Renal pelvis (tissue), 12 donors: ENCODE measurements at places on chromosomes 6 and 20. TPM values are rescaled to one million over a fixed set of nuclear protein-coding genes. Genes with fewer than 3 reads are reported as not detected.

DNA sequence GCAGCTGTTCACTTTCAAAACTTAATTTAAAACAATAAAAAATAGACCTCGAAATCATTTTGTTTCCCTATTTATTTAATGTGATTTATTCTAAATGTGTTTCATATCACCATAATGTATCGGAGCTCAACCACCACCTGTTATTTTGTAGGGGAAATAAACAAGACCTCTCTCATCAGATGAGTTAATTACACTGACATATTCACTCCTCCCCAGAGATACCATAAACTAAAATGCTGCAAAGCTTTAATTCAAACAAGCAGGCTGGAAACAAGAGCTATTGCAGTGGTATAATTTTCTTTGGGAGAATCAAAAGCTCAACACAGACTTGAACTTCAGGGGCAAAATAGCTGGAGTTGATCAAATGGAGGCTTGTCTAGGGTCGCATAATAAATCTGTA, 303.5 kb upstream of the TSHZ2 start:
- peak; percentile 43 for DNase-seq

DNA sequence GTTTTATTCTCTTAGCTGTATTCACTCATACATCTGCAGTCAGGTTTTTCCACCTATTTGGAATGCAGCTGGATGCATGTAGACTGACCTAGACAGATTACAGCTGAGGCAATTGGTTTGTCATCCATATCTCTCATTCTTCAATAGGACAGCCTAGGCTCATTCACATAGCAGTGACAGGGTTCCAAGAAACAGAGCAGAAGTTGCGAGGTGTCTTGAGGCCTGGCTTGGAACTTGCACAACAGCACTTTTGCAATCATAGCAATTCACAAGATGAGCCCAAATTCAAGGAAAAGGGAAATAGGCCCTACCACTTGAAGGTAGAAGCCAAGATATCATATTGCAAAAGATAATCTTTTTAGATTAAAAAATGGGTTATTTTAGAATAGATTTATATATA, 508.9 kb upstream of the JAG1 start:
- no peak for DNase-seq

- DNase-seq: no peak
These were observed 8.8 kb upstream of the MOG start for GRCh38 chr6:29647927-29648642.

DNA sequence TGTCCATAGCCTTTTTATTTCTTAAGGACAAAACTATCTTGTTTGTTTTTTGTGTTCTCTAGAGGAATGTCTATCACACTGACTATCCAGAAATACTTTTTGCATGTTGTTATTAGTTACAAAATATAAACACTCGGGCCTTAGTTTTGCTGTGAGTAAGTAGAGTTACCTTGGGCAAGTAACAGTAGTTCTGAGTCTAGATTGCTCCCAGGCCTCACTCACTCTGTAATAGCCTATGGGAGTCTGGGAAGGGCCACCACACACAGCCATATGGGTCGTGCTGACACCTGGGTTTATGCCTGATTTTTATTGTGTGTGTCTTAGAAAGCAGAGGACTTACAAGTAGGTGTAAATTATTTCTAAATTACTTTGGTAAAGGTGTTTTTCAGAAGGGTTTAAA, 185.8 kb downstream of the TMEM242 start:
- no peak for DNase-seq

WFDC5 gene
- polyA plus RNA-seq: not detected

DNA sequence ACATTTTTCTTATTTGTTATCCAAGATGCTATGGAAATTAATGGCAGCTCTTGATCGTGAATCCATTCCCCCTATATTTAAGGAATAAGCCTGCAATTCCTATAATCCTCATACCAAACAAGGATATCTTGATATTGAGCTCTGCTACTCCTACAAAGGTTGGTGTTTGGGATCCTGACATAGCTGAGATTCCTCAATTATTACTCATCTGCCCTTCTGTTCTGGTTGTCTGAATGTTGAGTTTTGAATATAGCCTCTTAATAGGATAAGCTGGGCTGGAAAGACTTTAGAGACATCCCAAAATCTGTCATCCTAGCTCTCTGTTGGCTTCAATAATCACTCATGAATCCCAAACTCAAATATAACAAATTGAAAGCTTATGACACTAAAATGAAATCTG, 49.9 kb downstream of the CLIC5 start:
- DNase-seq: no peak

- no peak for DNase-seq
These were observed 13.6 kb downstream of the TNXB start for GRCh38 chr6:32095338-32096086.

PCSK2 gene
- polyA plus RNA-seq: 0.62 TPM

GRCh38 chr6:90480666-90481065, 106.2 kb downstream of the MAP3K7 start:
- no peak for DNase-seq

GRCh38 chr6:54768494-54768893, 78.1 kb upstream of the FAM83B start:
- no peak for DNase-seq

C20orf173 gene
- not detected for polyA plus RNA-seq

DNA sequence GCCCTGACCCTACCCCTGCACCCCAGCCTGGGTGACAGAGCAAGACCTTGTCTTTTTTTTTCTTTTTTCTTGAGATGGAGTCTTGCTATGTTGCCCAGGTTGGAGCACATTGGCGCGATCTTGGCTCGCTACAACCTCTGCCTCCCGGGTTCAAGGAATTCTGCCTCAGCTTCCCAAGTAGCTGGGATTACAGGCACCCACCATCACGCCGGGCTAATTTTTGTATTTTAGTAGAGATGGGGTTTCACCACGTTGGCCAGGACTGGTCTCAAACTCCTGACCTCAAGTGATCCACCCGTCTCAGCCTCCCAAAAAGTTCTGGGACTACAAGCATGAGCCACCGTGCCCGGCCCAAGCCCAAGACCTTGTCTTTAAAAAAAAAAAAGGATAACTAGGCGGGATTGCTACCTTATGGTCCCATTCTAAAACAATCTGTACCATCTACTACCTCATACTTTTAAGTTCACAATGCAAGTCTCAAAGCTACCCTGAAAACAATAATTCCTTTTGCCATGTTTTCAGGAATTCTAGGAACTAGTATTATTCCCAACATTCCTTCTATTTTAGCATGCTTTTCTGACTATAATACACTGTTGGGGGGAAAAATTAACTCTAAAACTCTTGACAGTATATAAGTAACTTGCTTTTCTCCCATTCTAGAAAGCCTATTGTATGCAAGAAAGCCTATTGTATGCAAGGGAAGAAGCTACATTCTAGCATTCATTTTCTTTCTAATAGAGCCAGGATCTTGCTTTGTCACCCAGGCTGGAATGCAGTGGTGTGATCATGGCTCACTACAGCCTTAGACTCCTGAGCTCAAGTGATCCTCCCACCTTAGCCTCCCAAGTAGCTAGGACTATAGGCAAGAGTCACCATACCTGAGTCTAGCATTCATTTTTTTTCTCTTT, 6.6 kb downstream of the TUBB start:
- no peak for DNase-seq

PLCB4 gene
- polyA plus RNA-seq: 11.6 TPM

CTAGE9 gene
- polyA plus RNA-seq: not detected

CCN5 gene
- 0.22 TPM for polyA plus RNA-seq

DNA sequence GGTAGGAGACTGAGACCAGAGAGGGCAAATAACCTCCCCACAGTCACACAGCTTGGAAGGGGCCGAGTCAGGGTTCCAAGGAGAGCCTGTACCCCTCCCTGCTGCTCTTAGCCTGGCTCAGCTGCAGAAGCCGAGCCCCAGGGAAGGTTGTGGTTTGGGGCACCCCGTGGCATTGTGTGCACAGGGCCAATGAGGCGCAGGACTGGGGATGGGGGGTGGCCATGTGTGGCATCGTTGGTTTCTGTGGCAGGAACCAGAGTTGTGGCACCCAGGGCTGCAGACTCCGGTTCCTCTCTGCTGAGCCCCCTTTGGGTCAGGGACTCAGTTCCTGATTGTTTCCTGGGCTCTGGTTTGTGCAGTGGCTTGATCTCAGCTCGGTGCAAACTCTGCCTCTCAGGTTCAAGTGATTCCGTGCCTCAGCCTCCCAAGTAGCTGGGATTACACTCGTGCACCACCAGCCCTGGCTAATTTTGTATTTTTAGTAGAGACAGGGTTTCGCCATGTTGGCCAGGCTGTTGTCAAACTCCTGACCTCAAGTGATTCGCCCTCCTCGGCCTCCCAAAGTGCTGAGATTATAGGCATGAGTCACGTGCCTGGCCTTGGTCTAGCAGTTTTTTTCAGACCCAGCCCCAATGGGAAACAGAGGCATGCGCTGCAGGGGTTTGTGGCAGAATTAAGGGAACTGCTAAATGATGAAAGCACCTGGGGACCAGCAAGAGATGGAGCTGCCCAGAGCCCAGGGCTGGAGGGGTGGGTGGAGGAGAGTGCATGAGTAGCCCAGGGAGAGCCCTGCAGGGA, 221.0 kb upstream of the SULF2 start:
- no peak for DNase-seq

TFAP2D gene
- not detected for polyA plus RNA-seq

GRCh38 chr20:63156221-63156671, 59.7 kb downstream of the YTHDF1 start:
- DNase-seq: no peak

FNDC1 gene
- 9.7 TPM for polyA plus RNA-seq

DNA sequence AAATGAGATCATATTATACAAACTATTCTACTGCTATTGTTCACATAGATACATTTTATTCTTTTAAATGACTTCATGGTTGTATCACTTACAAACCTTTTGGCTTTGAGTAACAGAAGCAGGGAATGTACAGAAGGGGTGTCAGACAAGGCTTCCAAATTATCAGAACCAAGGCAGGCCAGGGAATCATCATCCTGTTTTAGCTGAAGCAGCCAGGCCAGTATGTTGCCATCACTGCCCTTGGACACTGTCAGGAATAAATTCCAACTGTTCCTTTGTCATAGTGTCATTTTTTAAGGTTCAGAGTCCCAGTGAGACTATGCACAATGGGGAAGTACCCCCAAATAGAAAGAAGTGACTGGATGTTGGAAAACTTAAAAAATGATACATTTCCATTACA, 23.1 kb upstream of the PKIG start:
- DNase-seq: no peak

TSPO2 gene
- polyA plus RNA-seq: 0.60 TPM

DNA sequence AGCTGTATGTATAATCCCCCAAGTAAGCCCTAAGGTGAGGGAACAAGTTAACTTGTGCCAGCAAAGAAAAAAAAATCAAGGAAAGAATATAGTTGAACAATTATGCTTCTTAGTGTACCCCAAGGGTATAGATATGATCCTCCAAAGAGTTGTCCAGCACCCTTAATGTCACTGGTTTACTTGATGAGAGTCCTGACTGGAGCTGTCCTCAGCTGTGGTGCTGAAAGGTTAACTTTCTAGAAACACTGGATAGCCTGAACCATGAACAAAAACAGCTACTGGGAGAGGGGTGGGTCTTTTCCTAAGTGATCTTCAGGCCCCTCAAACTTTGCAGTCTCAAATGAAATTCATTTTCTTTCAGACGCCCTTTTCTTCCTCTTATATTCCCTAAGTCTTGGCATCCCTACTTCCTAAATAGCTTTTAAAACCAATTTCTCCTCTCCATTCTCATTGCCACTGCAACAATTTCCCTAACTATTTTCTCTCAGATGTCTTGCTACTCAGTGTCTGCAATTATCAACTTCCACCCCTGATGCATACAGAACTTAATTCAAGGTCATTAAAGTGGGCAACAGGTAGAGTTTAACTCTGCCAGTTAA, 83.5 kb upstream of the PROKR2 start:
- DNase-seq: peak; percentile 51

GRCh38 chr6:148345176-148345575, 2.5 kb downstream of the SASH1 start:
- DNase-seq: no peak

EPHA7 gene
- polyA plus RNA-seq: 51.7 TPM

GRCh38 chr6:89707766-89708165, 69.2 kb upstream of the LYRM2 start:
- DNase-seq: no peak

DNA sequence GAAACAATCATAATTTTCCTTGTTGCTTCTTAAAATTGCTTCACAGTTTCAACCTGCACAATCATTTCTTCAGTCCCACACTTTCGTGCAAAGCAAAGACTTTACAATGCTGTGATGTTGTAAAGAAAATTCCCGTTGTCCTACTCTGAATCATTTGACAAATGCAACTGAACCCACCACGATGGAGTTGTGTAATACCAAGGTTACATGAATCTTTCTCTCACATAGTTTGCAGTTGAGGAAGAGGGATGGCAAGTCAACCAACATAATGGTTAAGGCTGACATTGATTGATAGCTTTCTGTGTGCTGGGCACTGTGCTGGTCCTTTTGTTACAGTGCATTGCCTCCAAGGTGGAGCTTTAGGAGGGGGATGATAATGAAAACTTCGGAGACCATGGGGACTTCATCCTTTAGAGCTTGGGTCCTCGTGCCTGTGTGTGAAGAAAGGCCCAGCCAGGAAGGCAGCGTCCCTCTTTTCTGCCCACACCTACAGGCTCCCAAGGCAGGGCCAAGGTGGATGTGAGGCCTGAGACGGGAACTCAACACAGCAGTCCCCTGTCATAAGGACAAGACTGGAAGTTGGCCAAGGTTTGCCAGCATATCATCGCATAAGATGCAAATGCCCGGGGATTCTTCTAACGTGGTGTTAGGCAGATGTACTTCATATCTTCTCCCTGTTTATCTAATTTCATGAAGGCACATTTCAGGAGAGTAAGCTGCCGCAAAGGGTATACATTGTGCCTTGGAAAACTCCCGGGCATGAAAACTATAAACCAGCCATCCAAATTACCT, 96.9 kb downstream of the LY86 start:
- no peak for DNase-seq

DNA sequence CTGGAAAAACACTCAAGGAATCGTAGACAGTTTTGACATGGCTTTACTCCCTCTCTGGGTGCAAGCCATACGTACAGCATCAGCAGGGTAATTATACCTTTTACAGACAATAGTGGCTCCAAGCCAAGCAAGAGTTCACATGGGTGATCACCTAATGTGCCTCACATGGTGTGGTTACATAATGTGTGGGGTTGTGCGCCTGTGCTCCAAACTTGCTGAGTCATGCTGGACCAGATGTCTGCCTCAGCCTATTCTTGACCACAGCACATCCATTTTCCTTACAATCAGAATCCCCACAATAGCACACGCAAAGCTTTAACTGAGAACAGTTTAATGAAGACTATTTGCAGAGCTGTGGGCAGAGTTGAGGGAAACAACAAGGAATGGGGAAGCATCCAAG, 74.5 kb downstream of the ALDH8A1 start:
- no peak for DNase-seq

DNA sequence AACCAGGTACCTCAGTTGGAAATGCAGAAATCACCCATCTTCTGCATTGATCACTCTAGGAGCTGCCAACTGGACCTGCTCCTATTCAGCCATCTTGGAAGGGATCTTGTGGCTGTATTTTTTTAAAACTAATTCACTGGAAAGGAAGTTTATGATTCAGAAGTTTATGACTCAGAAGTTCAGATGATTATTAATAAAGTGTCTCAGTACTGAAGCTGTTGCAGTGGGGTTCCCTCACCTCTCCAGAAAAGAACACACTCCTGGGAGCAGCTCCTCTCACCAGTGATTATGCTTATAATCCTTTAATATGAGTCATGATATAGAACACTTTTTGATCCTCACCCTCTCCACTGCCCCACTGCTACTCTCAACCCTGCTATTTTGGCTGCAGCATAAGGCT, 291.2 kb upstream of the HS3ST5 start:
- DNase-seq: no peak

- DNase-seq: no peak
These were observed 4.2 kb upstream of the ZDHHC14 start for GRCh38 chr6:157376706-157377230.
